ENCODE measurements at places on chromosomes 3 and 15. TPM values are rescaled to one million over a fixed set of nuclear protein-coding genes. Genes with fewer than 3 reads are reported as not detected.

DNA sequence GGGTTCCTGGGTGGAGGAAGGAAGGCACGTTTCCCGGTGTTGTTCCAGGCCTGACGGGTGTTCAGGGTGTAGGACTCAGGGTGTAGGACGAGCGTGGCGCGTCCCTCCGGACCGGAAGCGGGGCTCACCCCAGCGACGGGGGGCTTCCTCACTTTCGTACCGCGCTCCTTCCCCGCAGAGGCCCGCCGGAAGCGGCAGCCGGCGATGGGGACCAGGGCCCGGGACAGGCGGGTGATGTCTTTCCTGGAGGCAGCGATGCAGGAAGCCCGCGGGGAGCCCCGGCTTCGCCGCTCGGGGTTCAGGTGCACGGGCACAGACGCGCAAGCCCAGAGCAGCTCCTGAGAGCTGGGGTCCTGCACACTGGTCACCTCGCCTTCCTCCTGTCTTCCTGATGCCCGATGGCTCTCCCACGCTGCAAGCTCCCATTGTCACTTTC lies 13.4 kb downstream of the FOXL2NB start:
- no peak for DNase-seq

- DNase-seq: no peak
These were observed 37.2 kb upstream of the DENND4A start for GRCh38 chr15:65829130-65829764.

DNA sequence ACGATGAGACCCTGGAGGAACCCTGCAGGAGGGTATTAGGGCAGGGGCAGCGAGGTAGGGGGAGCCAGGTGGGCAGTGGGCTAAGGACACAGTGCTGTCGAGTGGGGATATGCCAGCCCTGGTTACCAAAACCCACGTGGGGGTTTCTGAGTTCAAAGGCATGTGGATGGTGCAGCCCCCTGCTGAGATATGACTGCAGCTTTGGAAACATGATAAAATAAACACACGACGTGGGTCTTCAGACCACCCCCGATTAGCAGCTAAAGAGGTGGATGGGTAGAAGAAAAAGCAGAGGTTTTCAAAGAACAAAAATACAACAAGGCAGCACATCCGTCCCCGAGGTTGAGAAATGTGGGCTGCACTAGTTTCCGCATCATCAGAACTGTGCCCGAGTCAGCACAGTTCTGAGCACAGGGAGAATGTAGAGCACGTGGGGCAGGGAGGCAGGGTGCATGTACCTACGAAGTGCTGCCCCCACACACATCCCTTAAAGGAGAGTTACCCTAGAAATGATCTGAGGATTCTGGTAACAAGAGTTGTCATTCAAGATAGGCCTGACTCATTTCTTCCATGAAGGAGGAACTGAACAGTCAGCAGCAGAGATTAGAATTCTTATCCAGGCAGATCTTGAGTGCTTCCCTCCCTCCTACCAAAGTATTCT lies 121.3 kb downstream of the RPLP1 start:
- DNase-seq: no peak

DNA sequence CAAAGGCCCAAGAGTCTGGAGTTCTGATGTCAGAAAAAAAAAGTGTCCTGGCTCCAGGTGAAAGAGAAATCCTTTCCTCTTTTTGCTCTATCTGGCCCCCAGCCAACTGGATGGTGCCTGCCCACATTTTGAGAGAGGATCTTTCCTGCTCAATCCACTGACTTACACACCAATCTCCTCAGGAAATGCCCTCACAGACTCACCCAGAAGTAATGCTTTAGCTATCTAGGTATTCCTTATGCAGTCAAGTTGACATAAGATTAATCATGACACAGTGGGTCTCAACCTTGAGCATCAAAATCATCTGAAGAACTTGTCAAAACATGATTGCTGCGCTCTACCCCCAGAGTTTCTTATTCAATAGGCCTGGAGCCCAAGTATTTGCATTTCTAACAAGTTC lies 31.2 kb downstream of the STRIT1 start:
- no peak for DNase-seq

C3orf52 gene
- total RNA-seq: 23.7 TPM

DNA sequence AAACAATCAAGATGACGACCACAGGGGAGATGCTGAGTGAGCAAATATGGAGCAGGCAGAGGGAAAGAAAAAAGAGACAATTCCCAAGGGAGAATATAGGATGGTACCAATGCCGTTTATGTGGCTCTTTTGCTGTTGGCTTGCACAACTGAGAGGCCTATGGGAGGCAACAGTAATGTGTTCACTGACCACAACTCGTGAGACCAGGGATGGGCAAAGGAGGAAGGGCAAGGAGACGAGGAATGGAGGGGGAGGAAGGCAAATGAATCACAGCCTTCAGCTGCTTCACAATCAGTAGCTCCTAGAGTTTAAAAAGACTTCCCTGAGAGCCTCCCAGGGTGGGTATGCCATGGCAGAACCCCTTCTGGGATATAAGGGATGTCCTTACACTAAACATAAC lies 131.5 kb downstream of the SLC9A9 start:
- no peak for DNase-seq

- no peak for DNase-seq
These were observed 139.7 kb upstream of the ROPN1 start for GRCh38 chr3:124131580-124131979.

ACOX2 gene
- total RNA-seq: 12.8 TPM

- no peak for DNase-seq
These were observed 35.9 kb downstream of the ASB7 start for GRCh38 chr15:100638177-100638730.

IGSF10 gene
- total RNA-seq: 1.8 TPM

GRCh38 chr15:75339531-75340240 lies 3.8 kb downstream of the COMMD4 start:
- DNase-seq: no peak

PPP1R14D gene
- 1.5 TPM for total RNA-seq

GRCh38 chr3:148651549-148651948 lies 46.2 kb upstream of the AGTR1 start:
- no peak for DNase-seq

NEK10 gene
- 3.3 TPM for total RNA-seq

- DNase-seq: no peak
These were observed 141.6 kb upstream of the ARHGEF26 start for GRCh38 chr3:153979418-153980251.

DNA sequence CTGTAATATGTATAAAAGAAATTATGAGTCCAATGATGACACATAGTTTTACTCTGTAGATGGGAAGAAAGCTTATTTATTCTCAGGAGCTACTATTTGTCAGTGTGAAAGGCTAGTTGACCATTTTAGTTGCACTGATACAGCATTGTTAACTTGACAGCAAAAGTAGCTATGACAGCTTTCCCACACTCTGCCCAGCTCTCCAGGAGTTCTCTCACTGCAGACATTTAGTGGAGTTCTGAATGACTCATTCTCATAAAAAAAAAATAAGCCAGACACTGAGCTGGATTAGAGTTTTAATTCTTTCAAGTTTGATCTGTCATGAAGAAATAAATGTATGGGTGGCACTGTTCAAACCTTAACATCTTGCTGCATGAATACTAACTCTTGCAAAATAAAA lies 77.2 kb upstream of the CFAP20DC start:
- no peak for DNase-seq

GRCh38 chr3:63861306-63861705 lies 2.3 kb downstream of the THOC7 start:
- no peak for DNase-seq

TRAT1 gene
- total RNA-seq: not detected

- no peak for DNase-seq
These were observed 71.2 kb downstream of the RYK start for GRCh38 chr3:134179508-134179907.

GRCh38 chr3:10845839-10846656 lies 30.0 kb downstream of the SLC6A11 start:
- no peak for DNase-seq

SLITRK3 gene
- not detected for total RNA-seq

DNA sequence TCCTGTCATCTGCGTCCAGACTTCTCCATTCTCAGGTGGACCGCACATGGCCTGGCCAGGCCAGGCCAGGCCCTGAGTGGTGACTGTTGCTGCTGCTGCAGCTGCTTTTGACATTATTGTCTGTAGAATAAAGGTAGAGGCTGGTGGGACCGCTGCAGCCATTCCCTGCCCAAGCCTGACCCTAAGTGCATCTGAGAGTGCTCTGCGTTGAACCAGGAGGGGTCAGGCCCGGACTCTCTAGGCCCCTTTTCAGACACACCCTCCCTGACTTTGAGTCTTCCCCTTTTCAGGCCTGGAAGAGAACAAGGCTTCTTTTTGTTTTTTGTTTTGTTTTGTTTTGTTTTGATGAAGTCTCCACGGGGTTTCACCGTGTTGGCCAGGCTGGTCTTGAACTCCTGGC lies 54.6 kb upstream of the FLNB start:
- DNase-seq: no peak

CPNE9 gene
- total RNA-seq: 0.69 TPM

OCA2 gene
- total RNA-seq: 0.79 TPM

GRCh38 chr3:101458387-101458786 lies 54.6 kb downstream of the SENP7 start:
- no peak for DNase-seq

DNA sequence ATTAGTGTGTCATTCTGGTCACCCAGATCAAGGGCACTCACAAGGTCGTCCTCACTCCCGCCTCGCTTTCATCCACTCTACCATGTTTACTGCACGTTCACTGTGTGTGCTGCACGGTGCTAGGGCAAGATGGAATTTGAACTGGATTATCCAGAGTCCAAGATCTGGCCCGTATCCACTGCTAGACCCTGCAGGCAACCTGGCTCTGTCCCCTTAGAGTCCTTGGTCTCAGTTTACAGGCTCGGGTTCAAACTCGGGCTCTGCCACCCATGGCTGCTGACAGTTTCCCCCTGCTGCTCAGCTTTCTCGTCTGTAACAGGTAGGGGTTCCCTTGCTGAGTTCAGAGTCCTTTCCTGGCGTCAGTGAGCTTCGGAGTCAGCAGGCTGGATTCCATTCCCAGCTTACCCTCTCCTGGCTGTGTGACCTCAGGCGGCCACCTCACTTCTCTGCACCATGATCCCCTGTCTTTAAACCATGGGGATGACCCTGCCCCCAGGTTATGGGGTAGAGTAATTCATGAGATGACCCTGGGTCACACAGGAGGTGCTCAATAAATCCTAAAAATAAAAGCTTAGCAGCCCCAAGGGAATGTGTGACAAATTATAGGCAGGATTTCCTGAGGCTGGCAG lies 79.6 kb upstream of the SLC6A6 start:
- no peak for DNase-seq

DNA sequence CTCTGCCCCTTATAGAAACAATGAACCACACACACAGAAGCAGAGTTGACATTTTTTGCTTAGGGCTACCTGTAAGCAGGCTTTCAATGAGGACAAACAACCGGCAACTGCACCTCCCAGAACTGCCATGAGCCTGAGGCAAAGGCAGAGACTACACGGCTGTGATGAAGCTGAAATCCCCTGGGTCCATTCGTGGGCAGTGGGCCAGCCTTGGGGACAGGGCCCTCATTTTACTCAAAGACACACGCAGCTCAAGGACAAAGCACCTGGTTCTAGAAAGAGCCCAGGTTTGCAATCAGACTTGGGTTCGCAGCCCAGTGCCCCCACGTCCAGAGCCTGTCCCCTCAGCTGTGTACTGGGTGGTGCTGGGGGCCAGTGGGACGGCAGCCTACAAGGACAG lies 17.9 kb downstream of the FAM174B start:
- no peak for DNase-seq

ZNF662 gene
- 0.40 TPM for total RNA-seq

DNA sequence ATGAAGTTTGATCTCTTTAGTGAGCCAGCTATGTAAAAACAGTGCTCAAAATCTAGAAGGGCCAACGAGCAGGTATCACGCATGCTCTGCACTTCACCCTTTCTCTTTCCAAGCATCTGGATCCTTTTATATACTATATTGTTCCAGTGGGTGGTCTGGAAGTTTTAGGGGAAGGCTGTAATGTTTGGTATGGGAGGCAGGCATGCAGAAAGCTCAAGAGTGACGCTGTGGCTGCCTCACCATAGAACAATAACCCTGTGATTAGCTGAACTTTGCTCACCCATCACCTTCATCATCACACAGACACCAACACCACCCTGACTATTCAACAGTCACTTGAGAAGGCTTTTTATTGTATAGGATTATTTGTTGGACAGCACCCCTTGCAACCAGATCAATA lies 81.6 kb downstream of the FBN1 start:
- no peak for DNase-seq

- no peak for DNase-seq
These were observed 91.7 kb downstream of the DIPK2A start for GRCh38 chr3:144063306-144063705.

DNA sequence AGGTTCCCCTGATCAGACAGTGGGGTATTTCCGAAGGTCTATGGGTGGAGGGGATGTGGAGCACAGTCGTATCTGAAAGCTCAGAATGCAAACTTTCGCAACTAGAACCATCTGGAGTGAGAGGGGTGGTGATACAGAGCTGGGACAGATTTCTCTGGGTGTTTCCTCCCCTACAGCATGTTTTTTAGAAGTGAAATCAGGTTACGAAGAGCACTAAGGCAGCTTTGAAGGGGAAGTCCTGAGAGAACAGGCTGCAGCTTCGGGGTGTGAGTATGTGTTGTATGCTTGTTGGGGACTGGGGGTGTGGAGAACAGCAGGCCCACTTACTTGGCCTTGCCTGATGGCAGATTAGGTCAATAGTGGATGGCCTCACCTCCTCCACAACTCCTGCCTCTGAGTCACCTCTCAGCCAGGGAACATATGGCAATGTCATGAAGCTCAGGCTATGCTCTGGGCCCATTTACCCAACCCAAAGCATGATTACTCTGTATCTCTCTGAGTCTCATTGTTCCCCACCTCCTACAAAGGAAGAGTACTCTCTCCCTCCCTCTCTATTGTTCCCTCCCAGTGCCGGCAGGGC lies 107.2 kb upstream of the RASGRP1 start:
- DNase-seq: no peak

CYP1A2 gene
- not detected for total RNA-seq

DNA sequence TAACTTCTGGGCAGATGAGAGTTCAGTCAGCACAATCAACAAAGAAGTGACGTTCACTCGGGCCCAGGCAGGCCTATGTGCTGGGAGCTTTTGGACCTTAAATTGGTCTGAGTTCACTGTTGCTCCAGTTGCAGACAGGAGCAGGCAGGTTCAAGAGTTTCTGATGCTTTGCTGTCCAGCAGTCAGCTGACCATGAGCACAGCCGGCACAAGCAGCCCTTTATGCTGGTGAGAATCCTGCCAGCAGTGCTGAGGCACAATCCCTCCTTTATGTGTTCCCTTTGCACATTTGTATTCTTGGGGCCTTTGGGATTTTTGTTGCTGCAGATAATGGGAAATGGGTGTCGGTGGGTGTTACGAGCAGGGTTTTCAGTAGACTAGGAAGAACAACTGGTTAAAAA lies 81.2 kb upstream of the GOLGA8J start:
- DNase-seq: no peak

Measured in progenitor cell of endocrine pancreas (in vitro differentiated cells).